ENCODE measurements at places on chromosomes 5 and 9.

DNA sequence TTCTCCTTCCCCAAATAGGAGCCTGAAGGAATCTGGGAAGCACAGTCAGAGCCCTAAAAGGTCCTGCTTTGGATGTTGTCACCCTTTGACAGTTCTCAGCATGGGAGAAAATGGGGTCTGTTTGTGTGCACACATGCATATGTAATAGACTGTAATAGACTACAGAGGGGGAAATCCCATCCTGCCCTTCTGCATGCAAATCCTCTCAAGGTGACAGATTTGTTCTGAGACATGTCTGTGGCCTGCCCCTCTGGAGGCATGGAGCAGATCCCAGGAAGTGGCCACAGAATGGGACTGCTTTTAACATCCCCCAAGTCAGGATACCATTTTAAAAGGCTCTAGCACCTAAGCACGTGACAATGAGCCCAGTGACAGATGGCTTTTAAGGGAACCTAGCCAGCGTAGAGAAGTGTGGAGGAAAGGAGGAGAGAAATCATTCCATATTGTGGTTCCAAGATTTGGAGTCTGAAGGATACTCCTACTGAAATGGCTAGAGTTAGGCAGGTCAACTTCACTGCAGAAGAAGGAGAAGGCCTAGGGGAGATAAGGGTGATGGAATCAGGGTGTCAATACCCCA is 483.5 kb downstream of the SPOCK1 start:
- DNase-seq: no peak

- DNase-seq: no peak
Observed at GRCh38 chr5:175629261-175629660, 28.6 kb upstream of the HRH2 start.

GRCh38 chr5:68273717-68274409 is 58.3 kb downstream of the PIK3R1 start:
- no peak for DNase-seq

DNA sequence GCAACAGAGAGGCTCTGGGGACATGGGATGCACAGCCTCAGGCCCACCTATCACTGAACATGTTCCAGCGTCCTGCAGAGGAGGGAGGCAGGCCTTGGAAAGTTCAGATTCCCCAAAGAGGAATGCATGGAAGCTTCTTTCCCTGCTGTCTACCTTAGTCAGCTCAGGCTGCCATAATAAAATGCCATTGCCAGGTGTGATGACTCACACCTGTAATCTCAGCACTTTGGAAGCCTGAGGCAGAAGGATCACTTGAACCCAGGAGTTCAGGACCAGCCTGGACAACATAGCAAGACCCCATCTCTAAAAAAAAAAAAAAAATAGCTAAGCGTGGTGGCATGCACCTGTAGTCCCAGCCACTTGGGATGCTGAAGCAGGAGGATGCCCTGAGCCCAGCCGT is 24.5 kb upstream of the TOR1B start:
- no peak for DNase-seq

DNA sequence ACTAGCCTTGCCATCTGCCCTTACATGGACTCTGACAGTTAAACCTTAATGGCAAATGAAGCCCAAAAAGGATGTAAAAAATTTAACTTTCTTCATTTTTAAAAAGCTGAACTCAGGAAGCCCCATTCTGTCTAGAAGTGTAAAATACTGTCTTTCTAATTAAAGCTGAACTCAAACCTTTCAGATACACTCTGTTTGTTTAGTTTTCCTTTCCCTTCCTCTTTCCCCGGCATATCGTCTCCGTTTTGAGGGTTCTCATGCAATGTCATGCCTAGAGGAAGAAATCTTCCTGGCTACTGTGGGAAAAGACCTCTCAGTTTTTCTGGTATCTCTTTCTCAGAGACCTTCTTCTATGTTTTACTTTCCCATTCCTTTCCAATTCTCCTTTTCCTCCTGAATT is 841.5 kb downstream of the DTWD2 start:
- DNase-seq: no peak

DNA sequence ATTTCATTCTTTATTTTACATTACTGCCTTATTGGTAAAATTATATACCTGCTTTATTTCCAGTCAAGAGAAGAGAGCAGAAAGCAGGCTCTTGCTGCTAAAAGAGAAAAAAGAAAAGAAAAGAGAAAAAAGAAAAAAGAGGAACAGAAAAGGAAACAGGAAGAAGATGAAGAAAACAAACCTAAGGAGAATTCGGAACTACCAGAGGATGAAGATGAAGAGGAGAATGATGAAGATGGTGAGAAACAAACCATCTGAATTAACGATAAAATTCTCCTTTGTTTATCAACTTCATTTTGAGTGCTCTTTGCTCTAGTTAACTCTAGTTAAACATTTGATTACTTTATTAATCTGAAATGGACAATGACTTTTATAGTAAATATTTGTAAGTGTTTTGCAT is 23.5 kb upstream of the EIF4EBP3 start:
- no peak for DNase-seq

GRCh38 chr5:73950441-73950873 is 324.5 kb downstream of the ARHGEF28 start:
- no peak for DNase-seq

GRCh38 chr5:123000731-123001130 is 35.8 kb downstream of the PPIC start:
- no peak for DNase-seq

- no peak for DNase-seq
Observed at GRCh38 chr9:7707934-7708333, 91.6 kb downstream of the DMAC1 start.

GRCh38 chr5:169797577-169797976 is 160.5 kb downstream of the DOCK2 start:
- no peak for DNase-seq

GRCh38 chr9:114060711-114061110 is 17.4 kb downstream of the AMBP start:
- no peak for DNase-seq

DNA sequence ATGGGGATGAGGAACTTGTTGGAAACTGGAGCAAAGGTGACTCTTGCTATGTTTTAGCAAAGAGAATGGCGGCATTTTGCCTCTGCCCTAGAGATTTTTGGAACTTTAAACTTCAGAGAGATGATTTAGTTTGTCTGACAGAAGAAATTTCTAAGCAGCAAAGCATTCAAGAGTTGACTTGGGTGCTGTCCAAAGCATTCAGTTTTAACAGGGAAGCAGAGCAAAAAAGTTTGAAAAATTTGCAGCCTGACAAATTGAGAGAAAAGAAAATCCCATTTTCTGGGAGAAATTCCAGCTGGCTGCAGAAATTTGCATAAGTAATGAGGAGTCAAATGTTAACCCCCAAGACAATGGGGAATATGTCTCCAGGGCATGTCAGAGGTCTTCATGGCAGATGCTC is 682.3 kb upstream of the ST8SIA4 start:
- DNase-seq: no peak

- no peak for DNase-seq
Observed at GRCh38 chr5:94614156-94614805, 4.1 kb downstream of the KIAA0825 start.

- no peak for DNase-seq
Observed at GRCh38 chr5:160679567-160680309, 172.3 kb downstream of the ATP10B start.

GRCh38 chr5:132095424-132095972 is 21.9 kb downstream of the CSF2 start:
- DNase-seq: no peak

GRCh38 chr9:128266868-128267590 is 8.8 kb downstream of the GOLGA2 start:
- DNase-seq: no peak

DNA sequence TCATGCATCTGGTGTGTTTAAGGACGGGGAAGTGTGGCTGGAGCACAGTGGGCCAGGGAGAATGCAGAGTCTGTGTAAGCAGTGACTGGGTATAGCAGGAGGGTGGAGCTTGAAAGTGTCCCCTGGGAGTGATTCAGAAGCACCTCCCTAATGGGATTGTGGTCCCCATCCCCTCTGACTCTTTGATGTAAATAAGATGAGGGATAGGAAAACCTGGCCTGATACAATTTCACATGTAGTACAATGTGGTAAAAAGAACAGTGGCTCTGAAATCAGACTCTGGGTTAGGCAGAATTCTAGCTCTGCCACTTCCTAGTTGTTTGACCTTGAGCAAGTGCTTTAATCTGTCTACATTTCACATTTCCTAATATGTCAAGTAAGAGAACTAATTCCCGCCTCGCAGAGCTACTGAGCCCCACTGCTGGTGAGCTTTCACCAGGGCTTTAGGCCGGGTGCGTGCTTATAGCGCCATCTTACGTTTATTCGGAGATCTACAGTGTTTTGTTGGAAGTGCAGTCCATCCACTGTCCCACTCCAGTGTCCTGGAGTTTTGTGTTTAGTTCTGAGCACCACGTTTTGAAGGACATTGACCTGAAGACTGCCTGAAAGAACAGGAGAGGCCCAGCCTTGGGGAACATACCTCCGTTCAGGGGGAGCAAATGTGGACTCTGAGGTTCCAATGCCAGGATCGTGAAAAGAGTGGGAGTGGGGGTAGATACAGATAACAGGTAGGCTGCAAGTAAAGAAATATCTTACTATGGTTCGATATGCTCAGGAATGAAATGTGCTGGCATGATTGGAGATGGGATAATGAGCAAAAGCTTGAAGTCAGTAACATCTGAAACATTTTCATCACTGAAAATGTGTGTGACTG is 51.2 kb upstream of the TESK1 start:
- no peak for DNase-seq

GRCh38 chr5:87121304-87122150 is 146.2 kb upstream of the RASA1 start:
- DNase-seq: no peak

GRCh38 chr9:13673348-13673747 is 393.9 kb upstream of the MPDZ start:
- no peak for DNase-seq

DNA sequence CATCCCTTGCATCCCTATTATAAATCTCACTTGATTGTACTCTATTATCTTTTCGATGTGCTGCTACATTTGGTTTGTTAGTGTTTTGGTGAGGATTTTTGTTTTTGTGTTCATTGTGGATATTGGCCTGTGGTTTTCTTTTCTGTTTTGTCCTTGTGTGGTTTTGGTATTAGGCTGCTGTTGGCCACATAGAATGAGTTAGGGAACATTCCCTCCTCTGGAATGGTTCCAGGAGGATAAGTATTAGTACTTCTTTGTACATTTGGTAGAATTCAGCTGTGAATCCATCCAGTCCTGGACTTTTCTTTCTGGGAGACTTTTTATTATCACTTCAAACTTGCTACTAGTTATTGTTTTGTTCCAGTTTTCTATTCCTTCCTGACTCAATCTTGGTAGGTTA is 287.2 kb downstream of the CWC27 start:
- no peak for DNase-seq

- no peak for DNase-seq
Observed at GRCh38 chr9:70861797-70862196, 259.6 kb downstream of the TRPM3 start.

- DNase-seq: no peak
Observed at GRCh38 chr5:68433526-68433922, 218.0 kb downstream of the PIK3R1 start.
